AG09319 (cell line): ENCODE measurements at places on chromosomes 4 and X.
A peak's percentile ranks its signal among the peaks of the same experiment; 100 is the strongest.

GRCh38 chr4:89657931-89658700, 178.8 kb downstream of the SNCA start:
- peak; percentile 10 for DNase-seq

DNA sequence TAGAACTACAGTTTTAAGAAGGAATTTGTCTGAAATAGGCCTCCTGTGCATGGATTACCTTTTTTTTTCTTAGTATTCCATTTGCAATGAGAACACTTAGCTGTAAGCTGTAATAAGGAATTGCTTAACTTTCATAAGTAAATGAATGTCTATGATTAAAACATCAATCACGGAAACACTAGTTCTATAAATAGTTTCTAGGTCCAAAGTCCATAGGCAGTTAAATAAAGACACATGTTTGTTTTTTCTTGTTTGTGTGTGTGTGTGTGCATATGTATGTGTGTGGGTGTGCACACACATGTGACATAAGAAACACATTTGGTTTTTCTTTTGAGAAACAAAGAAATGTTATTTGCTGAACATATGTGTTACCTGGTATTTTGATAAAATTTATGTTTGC, 11.2 kb downstream of the GPRIN3 start:
- DNase-seq, result no peak

GRCh38 chrX:148658115-148658730, 157.8 kb downstream of the AFF2 start:
- DNase-seq, result no peak

DNA sequence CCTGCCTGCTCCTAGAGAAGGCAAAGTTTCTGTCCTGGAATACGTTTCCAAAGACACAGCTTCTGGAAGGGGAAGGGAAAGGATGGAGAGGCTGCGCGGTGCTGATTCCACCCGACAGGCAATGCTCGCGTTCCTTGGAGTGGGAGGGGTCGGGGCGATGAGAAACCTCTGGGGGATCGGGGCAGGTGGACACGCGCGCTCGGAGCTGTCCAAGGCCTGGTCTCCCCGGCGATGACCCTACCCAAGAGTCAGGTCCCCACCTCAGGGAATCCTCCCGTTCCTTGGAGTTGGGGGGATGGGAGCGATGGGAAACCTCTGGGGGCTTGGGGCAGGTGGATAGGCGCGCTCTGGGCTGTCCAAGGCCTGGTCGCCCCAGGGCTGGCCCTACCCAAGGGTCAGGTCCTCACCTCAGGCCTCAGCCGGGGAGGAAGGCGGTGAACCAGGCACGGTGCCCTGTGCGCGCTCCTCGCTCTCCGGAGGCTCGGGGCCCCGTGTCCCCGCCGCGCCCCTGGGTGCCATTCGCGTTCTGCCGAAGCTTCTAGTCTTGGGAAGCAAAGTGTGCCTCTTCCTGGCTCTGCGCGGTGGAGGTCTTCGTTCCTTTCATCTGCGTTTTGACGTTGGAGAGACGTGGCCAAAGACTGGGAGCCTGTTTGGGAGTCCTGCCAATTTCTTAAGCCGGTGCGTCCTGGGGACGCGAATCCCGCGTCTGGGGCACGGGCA, 10.6 kb upstream of the SHOX start:
- DNase-seq, result no peak

GRCh38 chr4:134174271-134174670, 27.3 kb downstream of the PABPC4L start:
- DNase-seq, result no peak

- peak; percentile 16 for DNase-seq
Measured at GRCh38 chr4:1809754-1810502, 16.8 kb downstream of the FGFR3 start.

DNA sequence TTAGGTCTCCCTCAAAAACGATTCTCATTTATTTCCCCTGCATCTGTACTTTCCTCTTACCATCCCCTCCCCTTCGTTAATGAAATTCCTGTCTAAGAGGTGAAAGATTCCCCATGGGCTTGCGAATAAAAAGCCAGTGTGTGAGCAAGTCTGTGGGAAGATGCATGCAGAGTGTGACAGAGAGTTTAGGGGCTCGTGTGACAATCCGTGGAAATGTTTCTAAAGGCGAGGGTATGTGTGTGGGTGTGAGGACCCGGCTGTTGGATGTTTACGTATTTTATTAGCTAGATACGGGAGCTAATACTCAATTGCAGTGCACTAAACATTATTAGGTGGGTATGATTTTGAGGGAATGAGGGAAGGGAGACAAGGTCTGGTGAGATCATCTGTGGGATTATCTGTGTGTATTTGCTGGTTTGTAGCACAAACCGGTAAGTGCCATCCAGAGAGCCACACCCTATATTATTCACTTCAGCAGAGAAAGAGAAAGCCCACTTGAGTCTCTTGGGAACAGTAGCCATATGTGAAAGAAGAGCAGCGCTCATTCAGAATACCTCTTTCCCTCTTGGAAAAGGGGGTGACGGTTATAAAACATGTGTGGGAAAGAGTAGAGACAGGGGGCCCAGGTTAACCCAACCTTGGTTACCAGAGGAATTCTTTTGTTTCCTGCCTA, 893 bp upstream of the HOPX start:
- no peak for DNase-seq

DNA sequence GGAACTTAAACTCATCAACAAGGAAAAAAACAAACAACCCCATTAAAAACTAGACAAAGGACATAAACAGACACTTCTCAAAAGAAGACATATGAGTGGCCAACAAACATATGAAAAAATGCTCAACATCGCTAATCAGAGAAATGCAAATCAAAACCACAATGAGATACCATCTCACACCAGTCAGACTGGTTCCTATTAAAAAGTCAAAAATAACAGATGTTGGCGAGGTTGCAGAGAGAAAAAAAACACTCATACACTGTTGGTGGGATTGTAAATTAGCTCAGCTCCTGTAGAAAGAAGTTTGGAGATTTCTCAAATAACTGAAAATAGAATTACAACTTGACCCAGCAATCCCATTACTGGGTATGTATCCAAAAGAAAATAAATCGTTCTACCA, 28.7 kb downstream of the APLN start:
- no peak for DNase-seq

DNA sequence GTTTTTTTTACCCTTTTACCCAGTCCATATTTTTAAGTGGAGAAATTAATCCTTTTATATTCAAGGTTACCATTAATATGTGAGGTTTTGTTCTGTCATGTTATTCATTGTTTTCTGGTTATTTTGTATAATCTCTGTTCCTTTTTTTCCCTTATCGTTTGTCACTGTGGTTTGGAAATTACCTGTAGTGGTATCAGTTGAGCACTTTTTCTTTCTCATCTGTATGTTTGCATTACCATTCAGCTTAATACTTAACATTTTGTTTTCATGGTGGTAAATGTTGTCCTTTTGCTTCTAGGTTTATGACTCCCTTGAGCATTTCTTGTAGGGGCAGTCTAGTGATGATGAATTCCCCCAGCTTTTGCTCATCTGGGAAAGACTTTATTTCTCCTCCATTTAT, 6.6 kb downstream of the ETDC start:
- no peak for DNase-seq

GRCh38 chr4:110415041-110415440, 60.9 kb upstream of the ENPEP start:
- no peak for DNase-seq

DNA sequence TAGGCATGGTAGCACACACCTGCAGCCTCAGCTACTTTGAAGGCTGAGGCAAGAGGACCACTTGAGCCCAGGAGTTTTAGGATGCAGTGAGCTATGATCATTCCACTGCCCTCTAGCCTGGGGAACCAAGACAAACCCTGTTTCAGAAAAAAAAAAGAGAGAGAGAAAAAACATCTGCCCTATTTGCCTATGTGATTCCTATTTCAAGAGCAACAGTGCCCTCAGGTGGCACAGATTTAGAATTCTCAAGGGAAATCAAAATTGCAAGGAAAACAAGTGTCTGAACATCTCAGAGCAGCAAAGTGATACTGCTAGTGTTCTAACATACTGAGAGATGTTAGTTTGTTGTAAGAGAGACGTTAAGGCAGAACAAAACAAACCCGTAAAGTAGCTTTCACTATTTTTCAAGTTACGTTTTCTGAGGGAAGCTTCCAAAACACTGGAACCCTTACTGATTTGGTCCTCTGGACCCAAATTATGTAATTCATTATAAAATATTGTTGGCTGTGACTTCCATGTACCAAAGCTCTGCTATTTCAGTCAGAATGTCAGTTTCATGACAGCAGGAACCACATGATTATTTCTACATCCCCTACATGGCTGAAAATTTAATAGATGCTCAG, 7.9 kb downstream of the BDH2 start:
- DNase-seq, result peak; percentile 45

- DNase-seq, result no peak
Measured at GRCh38 chr4:74450298-74450683, 5.4 kb downstream of the AREG start.

- DNase-seq, result no peak
Measured at GRCh38 chr4:120939693-120940092, 17.2 kb upstream of the PRDM5 start.

DNA sequence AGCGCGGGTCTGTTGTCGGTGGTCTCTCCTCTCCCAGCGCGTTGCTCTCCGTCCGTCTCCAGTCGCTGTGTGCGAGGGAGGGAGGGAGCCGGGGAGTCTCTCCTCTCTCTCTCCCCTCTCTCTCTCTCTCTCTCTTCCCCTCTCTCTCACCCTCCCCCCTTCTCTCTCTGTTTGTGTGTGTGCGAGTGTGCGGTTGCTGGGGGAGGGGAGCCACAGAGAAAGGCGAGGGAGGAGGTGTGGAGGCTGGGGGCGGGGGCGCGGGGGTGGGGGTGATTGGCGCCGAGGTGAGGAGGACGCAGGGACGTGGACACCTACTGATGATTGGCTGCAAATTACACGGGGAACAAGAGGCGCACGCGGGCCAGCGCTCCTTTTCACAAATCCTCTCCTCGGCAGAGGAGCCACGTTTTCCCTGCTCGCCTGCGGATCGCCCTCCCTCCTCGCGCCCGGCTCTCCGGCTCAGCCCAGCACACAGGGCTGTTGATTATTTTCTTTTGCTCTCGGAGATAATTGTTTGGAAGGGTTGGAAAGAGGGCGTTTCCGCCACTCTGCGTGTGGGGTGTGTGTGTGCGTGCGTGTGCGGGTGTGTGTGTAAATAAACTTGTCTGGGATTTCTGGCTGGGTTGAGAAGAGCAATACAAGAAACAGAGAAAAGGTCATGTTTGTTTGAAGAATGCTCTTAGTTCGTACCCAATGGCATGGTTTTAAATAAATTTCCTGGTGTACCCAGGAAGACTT, at the start of gene CXXC4:
CXXC4 (minus strand) TSS at position 73 of the 738 bp plus-strand sequence. CDS start 3,092 bp downstream, outside the sequence.
- DNase-seq, result no peak

DNA sequence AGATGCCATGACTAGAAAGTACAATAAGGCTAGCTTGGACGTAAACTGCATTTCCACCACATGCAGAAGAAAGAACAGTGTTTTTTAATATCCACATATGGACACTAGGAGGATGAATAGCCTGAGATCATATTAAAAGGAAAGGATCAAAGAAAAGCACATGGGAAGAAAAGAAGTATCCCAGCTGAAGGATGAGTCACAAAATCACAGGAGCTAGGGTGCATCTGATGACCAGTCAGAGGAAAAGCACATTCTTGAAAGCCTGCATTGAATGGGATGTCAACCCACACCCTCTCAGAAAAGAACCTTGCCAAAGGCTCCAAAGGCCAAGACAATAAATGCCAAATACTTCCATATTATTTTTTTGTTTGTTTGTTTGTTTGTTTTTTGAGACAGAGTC, 56.8 kb upstream of the PRDX4 start:
- no peak for DNase-seq

DNA sequence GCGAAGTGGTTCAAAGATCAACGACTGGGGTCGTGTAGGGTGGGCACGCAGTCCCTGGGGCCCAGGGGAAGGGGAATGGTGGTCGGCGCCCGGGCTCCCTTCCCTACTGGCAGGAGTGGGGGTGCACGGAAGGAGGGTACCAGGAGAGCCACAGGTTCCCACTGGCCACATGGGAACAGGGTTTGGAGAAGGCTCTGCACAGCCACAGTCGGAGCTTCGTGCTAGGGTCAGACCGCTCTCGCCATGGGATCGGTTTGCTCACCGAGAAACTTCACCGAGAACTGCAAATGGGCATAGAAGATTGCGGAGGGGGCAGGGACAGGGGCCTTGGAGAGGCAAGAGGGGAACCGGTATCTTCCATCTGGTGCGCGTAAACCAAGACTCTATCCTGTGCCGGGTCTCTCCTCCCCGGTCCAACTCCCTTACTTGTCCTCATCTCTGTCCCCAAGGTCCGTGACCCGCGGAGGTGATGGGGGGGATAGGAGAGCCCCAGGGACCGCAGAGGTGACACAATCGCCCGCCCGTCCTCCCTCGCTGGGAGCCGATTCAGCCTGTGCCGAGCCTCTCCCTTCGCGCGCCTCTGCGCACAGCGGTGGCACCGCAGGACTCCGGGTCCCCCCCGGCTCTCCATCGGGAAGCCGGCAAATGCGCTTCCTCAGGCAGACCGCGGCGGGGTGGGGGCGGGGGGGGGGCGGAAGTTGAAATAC, 1.0 kb downstream of the SCD5 start:
- DNase-seq, result no peak

DNA sequence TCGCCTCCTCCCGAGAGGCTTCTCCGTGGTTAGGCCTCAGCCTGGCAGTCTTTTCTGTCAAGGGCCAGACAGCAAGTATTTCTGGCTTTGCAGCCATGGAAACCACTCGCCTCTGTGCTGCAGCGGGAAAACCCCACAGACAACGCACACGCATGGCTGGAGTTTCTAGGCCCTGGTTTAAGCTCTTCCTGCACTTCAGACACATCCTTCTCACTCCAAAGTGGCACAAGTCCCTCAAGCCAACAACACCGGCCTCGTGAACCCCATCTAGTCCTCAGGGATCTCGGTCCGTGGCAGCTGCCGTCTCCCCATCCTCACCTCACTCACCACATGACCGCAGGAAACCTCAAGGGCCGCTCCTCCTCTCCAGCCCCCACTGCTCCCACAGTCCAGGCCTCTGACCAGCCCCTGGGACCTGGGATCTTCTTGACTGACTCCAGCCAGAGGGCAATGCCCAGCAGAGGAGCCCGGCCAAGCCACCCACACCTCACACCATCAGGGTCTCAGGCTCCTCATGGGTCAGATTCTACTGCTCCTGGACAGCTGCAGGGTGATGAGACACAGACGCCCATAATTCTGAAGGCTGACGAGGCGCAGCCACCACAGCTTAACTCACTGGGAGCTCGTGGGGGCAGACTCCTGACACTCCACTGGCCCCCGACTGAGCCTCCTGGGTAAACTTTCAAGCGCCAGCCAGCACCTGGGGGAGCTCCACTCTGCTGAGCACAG, 21.7 kb downstream of the LETM1 start:
- DNase-seq, result no peak

- peak; percentile 15 for DNase-seq
Measured at GRCh38 chr4:120731561-120731960, 191.0 kb downstream of the PRDM5 start.

DNA sequence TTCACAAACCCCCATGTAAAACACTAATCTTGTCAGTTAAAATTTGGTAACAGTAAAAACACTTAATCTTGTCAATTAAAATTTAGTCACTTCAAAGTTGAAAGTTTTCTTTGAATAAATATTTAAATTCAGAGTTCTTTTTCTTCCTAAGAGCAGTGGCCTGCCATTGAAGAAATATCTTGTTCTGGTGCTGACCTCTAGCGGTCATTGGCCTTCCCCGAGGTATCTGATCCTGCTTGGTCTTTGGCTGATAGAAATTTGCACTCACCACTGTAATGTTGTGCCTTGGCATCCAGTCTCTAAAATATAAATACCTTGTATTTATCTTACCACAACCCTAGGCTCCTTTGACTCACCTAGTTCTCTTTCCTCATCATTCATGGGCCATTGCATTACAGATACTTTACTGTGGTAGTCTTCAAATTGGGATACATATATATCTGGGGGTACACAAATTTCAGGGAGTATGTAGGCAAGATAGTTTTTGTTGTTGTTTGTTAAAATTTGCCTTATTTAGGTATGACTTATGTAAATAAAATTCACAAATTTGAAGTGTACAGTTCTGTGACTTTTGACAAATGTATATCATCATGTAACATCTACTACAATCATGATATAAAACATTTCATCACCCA, 6.7 kb upstream of the ART3 start:
- peak; percentile 47 for DNase-seq
